T-helper 2 cell treated with Interferon-gamma antibody and Interleukin-4, amounts not matched to agents 5 μg/mL and 100 μg/mL, for 36 hours (primary cell): ENCODE measurements at places on chromosomes 4 and X.

GRCh38 chr4:45063696-45064095 lies 337.3 kb upstream of the GNPDA2 start:
- no peak for DNase-seq

DNA sequence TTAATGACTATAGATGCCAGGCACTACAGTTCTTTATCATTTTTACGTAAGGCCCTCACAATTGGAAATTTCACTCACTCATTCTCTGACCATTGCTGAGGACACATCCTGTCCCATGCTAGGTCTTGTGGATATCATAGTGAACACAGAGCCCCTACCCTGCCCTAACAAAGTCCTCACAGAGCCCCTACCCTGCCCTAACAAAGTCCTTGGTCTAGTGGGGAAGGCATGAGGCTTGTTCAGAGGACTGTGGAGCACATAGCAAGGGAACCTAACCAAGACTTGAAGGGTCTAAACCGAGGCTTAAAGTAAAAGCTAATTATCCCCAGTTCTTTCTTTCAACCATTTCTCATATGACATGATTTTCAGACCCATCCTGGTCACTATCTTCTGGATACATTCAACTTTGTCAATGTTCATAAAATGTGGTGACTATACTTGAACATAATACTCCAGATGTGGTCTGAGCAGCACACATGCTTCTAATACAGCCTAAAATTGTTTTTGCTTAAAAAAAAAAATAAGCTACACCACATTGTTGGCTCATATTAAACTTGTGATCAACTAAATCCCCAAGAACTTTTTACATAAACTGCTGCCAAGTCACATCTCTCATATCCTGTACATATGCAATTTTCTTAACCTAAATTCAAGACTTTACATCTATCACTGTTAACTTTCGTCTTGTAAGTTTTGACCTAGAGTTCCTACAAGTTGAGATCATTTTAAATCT lies 77.0 kb downstream of the GPC3 start:
- DNase-seq: no peak

- DNase-seq: no peak
Measured at GRCh38 chr4:73979407-73979957, 2.3 kb downstream of the PF4 start.

GRCh38 chr4:81506731-81507130 lies 35.0 kb upstream of the RASGEF1B start:
- DNase-seq: no peak

DNA sequence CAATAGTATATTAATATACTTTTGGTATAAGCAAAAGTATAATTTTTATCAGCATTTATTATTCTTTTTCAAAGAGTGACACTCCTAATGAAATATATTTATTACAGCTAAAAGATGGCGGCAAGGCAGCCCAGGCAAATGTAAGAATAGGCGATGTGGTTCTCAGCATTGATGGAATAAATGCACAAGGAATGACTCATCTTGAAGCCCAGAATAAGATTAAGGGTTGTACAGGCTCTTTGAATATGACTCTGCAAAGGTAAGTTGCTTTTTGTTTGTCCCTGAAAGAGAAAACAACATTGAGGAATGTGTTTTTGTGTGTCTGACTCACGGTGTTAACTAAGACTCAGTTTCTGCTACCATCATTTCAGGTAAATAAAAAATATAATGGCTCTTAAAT lies 71.9 kb downstream of the PDLIM5 start:
- no peak for DNase-seq

GRCh38 chr4:139241086-139241783 lies 38.8 kb downstream of the MGARP start:
- DNase-seq: no peak

DNA sequence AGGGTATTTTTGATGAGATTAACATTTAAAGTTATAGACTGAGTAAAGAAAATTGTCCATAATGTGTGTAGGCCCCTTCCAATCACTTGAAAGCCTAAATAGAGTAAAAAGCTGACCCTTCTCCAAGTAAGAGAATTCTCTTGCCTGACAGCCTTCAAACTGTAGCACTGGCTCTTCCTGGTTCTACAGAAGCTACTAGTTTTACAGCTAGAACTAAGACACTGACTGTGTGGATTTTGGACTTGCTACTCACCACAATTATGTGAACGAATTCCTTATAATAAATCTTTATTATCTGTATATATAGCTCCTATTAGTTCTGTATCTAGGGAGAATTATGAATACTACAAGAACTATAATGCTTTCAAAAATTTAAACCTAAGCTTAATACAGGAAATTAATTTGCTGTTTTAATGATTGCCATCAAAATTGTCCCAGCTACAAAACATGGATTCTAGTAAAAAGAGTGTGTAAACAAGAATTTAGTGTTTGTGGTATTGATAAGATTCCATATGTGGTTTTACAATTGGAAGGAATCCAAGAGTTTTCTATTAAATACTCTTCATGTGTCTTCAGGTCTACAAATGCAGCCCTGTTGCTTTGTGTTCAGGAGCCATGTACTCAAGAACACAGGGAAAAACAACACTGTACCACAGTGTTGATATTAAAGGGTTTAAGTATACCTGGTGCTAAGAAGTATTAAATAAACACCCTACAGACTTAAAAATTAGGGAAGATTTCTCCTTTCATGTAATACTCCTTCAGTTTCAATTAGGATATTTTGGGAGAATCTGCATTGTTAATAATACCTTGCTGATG lies 366.5 kb downstream of the CXXC4 start:
- no peak for DNase-seq

DNA sequence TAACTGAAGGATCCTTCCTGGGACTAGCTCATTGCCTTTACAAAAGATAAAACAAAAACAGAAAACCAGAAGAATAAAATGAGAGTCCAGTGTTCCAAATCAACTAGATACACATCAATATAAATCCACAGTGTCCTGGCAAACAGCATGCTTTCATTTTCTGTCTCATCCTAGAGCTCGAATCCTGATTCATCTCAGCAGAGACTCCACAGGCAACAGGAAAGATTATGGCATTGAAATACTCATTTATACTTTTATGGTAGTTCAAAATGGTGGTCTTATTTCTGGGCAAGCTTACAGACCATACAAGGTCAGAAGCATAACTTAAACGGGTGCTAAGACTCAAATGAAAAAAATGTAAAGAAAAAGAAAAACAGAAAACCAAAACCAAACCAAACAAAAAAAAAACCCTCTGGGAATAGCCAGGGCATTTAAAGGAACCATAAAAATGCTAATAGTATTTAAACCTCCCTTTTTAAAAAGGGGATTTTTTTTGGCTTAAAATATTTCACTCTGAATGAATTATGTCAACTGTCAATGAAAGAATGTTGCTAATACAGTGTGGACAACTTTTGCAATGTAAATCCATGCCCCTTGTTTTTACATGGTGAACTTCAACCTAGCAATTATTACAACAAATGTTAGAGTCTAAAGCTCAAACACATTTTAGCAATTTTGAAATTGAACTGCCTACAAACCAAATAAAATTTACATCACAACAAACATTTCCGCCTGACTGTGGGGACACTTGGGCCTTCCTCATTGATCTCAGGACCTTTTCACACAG lies 57.9 kb downstream of the GPR101 start:
- no peak for DNase-seq

DNA sequence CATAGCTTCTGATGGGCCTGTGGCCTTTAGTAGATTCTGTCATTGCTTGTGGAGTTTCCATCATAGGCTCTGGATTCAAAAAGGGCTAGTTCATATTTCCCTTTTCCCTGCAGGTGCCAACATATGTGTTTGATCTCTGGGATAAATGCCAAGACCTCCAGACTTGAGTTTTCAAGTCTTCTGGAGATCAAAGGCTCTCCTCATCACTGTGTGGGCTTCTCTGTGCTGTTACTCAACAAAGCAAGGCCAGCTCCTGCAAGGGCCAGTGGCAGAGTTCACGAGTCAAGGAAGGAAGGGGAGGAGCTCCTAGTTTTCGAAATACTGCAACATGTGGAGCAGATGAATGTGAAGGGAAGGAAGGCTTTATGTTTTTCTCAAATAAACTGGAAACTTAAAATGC lies 62.7 kb upstream of the SCML1 start:
- DNase-seq: no peak

DNA sequence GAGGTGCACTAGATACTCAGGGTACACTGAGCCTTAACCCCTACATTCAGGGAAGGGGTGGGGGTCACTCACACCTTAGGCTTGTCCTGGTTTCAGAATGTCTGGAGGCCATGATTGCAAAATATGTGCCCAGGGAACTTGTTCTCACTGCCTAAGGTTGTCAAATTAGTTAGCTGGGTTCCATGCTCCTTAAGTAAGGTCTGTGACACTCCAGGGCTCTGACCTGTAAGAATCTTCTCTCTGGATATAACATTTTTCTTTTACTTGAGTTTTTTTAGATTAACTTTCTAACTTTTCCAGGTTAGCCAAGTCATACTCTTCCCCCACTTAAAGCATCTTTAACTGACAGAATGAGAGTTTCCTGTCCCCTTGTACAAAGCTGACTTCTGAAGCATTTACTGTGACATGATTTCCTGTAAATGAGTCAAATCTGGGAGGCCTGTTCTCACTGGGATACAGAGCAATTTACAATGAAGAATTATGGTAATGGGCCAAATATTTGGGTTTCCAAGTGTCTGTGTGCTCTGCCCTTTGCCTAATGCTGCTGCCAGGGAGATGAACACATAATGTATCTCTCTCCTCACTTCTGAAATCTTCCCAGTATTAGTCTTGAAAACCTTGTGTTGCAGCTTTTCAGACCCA lies 101.7 kb downstream of the GATB start:
- DNase-seq: no peak

- DNase-seq: no peak
Measured at GRCh38 chr4:3239998-3240920, 8.7 kb upstream of the MSANTD1 start.

DNA sequence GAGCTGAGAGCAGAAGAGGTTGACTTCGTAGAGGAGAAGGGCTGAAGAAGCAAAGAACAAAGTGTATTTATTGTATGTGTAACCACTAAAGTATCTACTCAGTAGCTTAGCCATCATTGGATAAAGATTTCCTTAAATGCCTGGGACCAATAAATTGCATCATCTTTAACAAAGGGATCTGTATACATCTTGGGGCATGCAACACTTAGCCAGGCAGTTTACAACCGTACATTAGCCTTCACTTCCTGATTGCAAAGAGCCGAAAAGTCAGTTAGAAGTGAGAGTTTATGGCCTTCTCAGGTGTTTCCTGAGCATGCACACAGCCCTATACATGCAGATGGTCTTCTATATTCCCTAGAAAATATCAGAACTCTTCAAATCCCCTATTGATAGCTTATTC lies 68.0 kb upstream of the MAGED1 start:
- no peak for DNase-seq
